Body of pancreas (tissue), 4 donors: ENCODE measurements at places on chromosomes 12 and 14. TPM values are rescaled to one million over a fixed set of nuclear protein-coding genes. Genes with fewer than 3 reads are reported as not detected.

Gene TEX22
- 0.33 TPM for total RNA-seq

- H3K27ac ChIP-seq = no peak overlapping the region
- H3K4me1 ChIP-seq = peaks cover 13% of the 10 kb centered on the region
- DNase-seq = no peak
- H3K4me3 ChIP-seq = no peak overlapping the region
Measured at GRCh38 chr12:27179400-27180214, 64.5 kb upstream of the STK38L start.

DNA sequence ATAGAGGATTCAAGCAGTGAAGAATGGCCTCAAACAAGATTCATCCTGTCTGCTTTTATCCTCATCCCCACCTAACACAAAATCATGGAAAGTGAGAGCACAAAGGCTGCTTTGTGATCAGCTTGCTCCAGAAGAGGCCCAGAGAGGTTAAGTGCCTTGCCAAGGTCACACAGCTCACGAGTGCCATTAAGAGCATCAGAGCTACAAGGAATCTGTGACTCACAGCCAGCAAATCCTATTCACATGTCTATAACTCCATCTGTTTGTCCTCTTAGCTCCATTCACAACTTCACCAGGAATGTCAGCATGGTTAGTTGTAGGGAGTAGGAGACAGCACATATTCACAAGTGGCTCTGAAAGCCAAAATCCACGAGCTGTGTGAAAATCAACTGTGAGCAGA lies 79.8 kb downstream of the TTC9 start:
- H3K4me3 ChIP-seq = no peak overlapping the region
- H3K4me1 ChIP-seq = peaks cover 27% of the 10 kb centered on the region
- no peaks in the 10 kb centered on the region for H3K27me3 ChIP-seq
- no peak overlapping the region for H3K27ac ChIP-seq
- DNase-seq = no peak

DNA sequence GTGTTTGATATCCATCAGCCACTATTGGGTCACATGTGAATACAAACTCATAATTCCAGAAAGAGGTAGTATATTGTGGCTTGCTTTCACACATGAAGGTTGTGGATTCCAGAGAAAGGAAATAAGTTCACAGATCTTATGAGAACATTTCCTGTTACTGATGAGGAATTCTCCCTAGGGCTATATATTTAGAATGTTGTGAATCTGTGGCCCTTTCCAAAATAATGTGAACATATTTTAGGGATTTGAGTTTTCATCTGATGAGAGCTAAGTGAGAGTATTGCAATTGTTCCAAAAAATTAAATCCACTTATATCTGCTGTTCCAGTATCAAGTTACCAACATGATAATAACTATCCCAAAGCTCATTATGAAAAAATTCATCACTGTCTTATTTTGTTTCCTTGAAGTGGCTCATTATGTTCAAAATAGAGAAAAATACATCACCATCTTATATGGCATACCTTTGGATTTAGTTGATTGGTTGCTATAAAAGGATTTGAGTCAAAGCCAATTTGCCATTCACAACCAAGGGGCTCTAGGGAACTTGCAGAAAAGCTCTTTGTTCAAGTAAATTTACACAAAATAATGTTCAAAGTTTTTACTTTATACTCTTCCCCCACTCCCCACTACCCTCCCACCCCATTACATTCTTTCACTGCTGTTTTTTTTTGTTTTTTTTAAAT lies 76.3 kb downstream of the MYRFL start:
- no peak overlapping the region for H3K27ac ChIP-seq
- H3K4me3 ChIP-seq = no peak overlapping the region
- no peak for DNase-seq
- H3K27me3 ChIP-seq = no peaks in the 10 kb centered on the region
- no peaks in the 10 kb centered on the region for H3K36me3 ChIP-seq
- peaks cover 2% of the 10 kb centered on the region for H3K4me1 ChIP-seq

Gene IL26
- total RNA-seq = not detected

- no peaks in the 10 kb centered on the region for H3K27me3 ChIP-seq
- H3K4me1 ChIP-seq = no peaks in the 10 kb centered on the region
- H3K4me3 ChIP-seq = no peak overlapping the region
- H3K36me3 ChIP-seq = no peaks in the 10 kb centered on the region
- no peak for DNase-seq
- no peak overlapping the region for H3K27ac ChIP-seq
Measured at GRCh38 chr12:91213-91612, 24.6 kb downstream of the IQSEC3 start.

Gene ETNK1
- total RNA-seq = 23.9 TPM

DNA sequence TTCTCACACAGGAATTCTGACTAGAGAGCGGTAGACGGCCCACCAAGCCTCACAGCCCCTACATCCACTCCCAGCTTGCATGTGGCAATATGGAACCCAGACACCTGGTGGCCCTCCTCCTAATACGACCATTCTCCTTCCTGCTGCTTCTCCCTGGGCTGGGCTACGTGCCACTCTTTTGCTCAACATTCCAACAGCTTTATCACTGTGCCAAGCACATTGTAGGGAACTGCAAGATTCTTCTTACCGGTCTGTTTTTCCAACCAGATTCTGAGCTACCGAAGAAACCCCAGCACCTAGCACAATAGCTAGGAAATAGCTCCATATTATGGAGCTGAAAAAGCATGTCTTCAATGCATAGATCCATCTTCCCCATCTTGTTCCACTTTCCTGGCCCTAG lies 58.1 kb downstream of the STXBP6 start:
- H3K27ac ChIP-seq = no peak overlapping the region
- no peak for DNase-seq
- H3K36me3 ChIP-seq = no peaks in the 10 kb centered on the region
- H3K4me1 ChIP-seq = peaks cover 30% of the 10 kb centered on the region
- no peak overlapping the region for H3K4me3 ChIP-seq

Gene CLEC2A
- not detected for total RNA-seq

Gene ACSS3
- 27.7 TPM for total RNA-seq

- H3K27ac ChIP-seq = peak overlapping the region; percentile 79
- H3K4me1 ChIP-seq = peaks cover 48% of the 10 kb centered on the region
- peak; percentile 88 for DNase-seq
Measured at GRCh38 chr12:52278575-52279421, 4.4 kb downstream of the KRT86 start.

GRCh38 chr12:19323805-19324204 lies 115.5 kb upstream of the AEBP2 start:
- no peaks in the 10 kb centered on the region for H3K27me3 ChIP-seq
- H3K36me3 ChIP-seq = no peaks in the 10 kb centered on the region
- no peak overlapping the region for H3K4me3 ChIP-seq
- DNase-seq = no peak
- no peaks in the 10 kb centered on the region for H3K4me1 ChIP-seq

Gene TCL1B
- total RNA-seq = not detected

Gene SIX1
- total RNA-seq = not detected

DNA sequence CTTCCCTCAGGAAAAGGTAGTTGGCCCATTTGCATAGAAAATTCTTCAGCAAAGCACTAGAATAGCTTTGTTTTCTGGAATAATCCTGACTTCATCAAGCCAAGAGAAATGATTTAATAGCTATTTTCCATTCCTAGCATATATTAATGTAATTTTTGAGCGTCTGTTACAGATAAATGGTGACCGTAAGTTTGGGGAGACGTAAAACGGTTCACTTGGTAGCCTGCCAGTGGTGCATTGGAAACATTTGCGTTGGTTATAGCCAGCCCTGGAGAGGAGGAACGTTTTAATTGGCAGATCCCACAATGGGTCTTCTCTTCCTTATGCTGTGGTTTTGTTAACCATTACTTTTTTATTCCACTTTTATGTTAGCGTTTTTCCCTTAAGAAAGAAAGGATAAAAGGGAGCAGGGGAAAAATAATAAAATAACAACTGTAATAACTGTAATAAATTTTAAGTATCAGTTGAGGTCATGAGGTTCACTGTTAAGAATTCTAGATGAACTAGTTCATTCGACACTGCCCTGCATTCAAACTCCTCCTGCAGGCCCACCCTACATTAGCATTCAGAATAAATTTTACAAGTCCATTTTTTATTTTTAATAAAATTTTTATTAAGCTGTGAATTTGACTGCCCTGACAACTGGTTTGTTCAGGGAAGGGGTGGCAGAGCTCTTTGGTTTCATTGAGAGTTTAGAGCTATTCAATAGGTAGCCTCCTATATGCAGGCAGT lies 300.7 kb downstream of the ERC1 start:
- peaks cover 3% of the 10 kb centered on the region for H3K4me1 ChIP-seq
- no peak overlapping the region for H3K4me3 ChIP-seq
- DNase-seq = no peak
- H3K27me3 ChIP-seq = no peaks in the 10 kb centered on the region

DNA sequence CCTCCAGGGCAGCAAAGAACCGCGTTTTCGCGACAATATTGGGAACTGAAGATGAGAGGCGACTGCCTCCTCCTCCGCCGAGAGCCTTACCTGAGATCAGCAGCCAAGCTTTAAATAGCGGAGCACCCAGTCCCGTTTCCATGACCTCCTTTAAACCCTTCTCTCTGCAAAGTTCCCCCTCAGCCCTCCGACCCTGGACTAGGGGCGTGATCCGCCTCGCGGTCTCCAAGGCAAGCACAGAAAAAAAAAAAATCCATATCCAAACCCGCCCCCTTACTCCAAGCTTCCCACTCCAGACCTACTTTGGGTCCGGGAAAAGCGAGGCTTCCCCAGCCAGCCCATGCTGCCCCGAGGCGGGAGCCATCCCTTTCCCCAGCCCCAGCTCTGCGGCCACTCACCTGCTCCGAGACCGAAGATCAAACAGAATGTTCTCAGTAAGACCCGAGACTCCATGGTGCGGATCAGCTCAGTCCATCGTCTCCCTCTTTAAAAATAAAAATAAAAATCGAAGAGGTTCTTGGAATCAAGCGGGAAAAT lies 630 bp downstream of the NELL2 start:
- no peak for DNase-seq
- no peak overlapping the region for H3K27ac ChIP-seq
- H3K4me1 ChIP-seq = peaks cover 25% of the 10 kb centered on the region
- peaks cover 4% of the 10 kb centered on the region for H3K27me3 ChIP-seq

- H3K27me3 ChIP-seq = no peaks in the 10 kb centered on the region
- no peaks in the 10 kb centered on the region for H3K36me3 ChIP-seq
- no peak overlapping the region for H3K27ac ChIP-seq
- H3K4me3 ChIP-seq = no peak overlapping the region
Measured at GRCh38 chr14:65038966-65039365, 52.3 kb downstream of the FNTB start.

Gene OVCH1
- not detected for total RNA-seq

DNA sequence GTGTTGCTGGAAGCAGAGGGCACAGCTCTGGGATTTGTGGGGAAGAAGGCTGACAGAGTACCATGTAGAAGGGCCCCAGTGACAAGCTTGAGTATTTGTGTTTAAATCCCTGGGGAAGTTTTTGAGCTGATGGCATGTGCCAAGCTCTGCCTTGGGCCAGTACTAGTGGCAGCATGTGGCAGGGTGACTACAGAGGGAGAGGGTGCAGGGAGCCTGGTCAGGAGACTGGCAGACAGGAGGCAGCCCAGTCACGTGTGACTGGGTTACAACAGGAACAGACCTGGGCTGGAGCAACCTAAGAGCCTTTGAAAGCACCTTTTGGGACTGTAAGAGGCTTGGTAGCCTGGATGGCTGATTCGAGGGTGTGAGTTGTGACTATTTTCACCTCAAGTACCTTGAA lies 112.1 kb downstream of the TSPAN9 start:
- no peaks in the 10 kb centered on the region for H3K36me3 ChIP-seq
- H3K27ac ChIP-seq = no peak overlapping the region
- H3K27me3 ChIP-seq = no peaks in the 10 kb centered on the region
- no peak for DNase-seq

Gene FGF6
- total RNA-seq = not detected

Gene ACRBP
- 0.78 TPM for total RNA-seq
